Skin of body (tissue), 3 donors: ENCODE measurements at places on chromosomes 3 and 15. TPM values are rescaled to one million over a fixed set of nuclear protein-coding genes. Genes with fewer than 3 reads are reported as not detected.

DNA sequence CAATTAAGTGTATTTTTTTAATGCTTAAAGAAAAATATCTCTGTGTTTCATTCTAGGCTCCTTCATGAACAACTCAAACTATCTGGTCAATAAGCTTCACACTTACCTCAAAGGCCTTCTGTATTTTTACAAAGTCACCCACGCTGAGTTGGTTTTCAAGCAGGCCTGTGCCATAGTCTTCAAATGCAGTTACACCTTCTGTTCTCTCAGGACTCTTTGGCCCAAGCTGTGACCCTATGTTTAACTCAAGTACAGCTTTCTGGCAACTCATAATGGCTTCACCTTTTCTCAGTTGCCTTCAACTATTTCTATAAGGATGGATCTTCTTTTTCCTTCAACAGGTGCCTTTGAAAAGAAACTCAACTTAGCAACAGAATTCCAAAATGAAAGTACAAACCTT lies 587 bp downstream of the WDR49 start:
- no peak for DNase-seq

DNA sequence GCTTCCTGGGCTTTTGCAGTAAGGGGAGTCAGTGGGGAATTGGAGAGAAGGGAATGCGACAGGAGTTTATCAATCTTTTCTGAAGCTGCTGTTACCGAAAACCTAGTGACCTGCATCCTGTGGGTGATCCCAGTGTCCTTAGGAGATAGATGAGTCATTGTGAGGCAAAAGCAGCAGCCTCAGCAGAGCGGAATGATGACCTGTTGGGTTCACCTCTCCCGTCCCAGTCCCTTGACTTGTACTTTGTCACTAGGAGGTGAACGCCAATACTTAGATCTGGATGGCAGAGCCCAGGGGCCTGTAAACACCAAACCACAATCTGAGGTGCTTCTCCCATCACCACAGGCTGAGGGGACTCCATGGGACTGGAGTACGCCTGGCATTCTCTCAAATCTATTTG lies 17.9 kb downstream of the CDAN1 start:
- no peak for DNase-seq

DNA sequence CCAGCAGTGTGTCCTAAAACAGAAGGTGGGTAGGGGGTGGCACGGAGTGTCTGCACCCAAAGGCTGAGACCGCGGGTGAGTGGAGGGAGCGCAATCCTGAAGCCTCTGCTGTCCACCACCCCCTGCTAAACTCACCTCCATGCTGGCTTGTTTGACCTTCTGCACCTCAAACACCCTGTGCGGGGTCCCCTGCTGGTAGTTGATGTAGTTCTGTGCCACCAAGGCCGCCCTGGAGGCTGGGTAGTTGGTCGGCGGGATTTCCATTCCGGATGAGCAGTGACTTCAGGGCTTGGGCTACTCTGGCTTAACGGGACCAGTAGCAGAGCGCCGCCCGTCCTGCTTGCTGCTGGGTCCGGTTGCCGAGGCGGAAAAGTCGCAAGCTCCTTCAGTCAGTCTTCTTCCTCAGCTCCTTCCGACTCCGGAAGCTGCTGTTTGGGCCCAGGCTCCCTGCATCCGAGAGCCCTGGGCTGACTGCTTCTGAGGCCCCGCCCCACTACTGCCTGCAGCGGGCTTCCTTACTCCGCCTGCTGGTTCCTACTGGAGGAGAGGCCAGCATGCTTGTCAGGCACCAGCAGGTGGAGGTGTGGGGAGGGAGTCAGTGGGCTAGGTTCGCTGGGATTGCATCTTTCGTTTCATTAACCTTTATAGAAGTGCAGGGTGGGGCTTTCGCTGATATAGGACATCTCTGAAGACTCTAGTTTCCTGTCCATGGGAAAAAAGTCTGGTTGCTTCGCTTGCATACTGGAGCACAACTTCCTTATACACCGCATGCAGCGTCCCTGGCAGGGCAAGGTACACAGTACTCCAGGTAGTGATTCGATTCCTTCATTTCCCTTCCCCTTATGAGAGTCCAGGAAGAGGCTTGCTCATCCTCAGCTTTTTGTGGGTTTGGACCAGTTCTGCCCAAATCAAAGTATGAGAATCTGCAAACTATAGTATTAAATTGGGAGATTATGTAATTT lies at the start of gene LXN:
Gene LXN, minus strand, starts transcription at position 434 of the 962 bp plus-strand sequence. Its CDS starts 170 bp downstream, at position 264.
- peak; percentile 73 for DNase-seq

Gene SUCNR1
- total RNA-seq: 0.39 TPM

Gene PPP1R14D
- not detected for total RNA-seq

Gene GPR27
- total RNA-seq: 5.2 TPM

DNA sequence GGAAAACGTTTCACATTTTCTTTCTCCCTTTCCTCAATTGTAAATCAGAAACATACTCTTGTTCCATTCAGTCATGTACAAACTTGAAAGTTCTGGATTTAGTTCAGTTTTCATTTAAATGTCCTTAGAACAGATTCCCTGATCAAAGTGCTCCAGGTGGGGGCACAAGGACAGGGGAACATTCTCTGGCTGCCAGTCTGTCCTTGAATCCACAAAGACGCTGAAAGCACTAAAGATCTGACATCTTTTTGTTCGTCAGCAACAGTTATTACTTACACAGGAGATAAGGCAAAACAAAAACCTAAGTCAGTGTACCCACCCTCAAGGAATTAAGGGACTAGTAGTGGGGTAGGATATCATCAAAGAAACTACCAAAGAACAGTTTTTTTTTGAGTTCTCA lies 139.2 kb downstream of the GHSR start:
- no peak for DNase-seq

DNA sequence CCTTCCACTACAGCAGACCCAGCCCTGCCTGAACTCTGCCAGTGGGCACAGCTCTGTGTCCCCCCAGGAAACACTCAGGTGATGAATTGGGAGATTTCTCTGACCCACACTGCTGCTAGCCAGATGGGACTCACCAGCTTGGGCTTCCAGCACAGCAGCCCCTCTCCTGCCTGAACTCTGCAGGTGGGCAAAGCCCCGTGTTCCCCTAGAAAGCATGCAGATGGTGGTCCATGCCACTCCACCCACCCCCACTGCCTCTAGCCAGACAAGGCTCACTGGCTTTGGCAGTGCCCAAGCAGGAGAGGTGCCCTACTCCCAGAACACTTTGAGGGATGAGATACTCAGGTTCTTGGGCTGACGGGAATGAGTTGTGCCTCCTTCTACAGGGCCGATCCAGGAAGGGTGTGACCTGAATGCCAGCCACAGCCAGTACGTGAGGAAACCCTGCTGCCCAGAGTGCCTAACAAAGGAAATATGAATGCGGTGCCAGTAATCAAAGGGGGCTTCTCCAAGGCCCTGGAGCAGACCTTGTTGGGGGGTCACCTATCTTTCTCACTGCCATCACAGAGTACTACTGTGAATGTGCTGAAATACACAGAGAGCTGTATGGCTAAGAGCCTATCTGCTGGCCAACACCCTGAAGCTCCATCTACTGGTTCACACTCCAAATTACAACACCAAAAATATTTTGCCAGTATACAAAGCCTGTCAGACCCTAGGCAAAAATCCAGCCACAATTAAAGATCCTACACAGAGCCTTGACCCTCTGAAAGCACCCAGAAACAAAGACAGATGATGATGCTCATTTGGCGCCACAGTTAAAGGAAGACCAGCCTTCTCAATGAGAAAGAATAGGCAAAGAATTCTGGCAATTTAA lies 61.9 kb downstream of the BTLA start:
- DNase-seq: no peak

- DNase-seq: no peak
Observed at GRCh38 chr3:13096356-13096755, 23.1 kb upstream of the IQSEC1 start.

GRCh38 chr3:28718074-28718849 lies 369.6 kb upstream of the AZI2 start:
- DNase-seq: no peak

Gene ADGRG7
- 0.10 TPM for total RNA-seq

Gene TRPM7
- total RNA-seq: 60.4 TPM

Gene LRRC34
- total RNA-seq: 2.7 TPM

Gene LRRC2
- total RNA-seq: 2.8 TPM

- DNase-seq: no peak
Observed at GRCh38 chr3:124453189-124453588, 277.1 kb upstream of the UMPS start.

DNA sequence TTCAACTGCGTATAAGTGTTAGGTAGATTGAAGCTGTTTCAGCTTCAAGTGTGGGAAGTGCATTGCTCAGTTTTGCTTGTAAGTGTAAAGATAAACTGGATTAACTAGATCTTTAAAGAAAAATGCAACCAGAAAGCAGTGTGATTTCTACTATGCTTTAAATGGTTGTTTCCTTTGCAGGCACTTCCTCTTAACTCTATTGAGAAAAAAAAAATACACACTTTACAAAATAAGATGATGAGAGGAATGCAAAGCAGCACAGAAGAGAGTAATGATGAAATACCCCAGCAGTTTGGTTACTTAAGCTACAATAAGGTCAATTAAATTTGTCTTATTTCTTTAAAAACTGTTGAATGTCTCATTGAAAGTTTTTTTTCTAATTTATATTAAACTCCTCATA lies 40.8 kb downstream of the DPH6 start:
- DNase-seq: no peak

Gene SPESP1
- total RNA-seq: 0.99 TPM

GRCh38 chr3:54685213-54685612 lies 242.6 kb downstream of the LRTM1 start:
- DNase-seq: no peak

DNA sequence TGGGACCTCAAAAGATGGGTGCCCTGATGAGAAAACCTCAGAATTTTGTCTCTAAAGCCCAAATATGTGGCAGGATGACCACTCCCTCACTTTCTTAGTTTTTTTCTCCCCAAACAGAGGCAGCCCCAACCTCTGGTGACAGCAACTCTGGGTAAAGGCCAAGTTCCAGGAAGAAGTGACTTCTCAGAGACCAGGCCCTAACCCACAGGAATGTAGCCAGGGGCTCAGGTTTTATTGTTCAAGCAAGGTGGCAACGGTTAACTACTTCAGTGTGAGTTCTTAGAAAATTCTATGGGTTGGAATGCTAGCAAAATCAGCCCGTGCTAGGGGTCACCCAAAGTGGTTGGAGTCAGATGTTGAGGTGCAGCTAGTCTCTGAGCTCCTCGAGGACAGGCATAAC lies 5.1 kb upstream of the DNAJA4 start:
- no peak for DNase-seq

Gene LRRN1
- total RNA-seq: 20.9 TPM

GRCh38 chr3:148379763-148380382 lies 317.8 kb upstream of the AGTR1 start:
- peak; percentile 6 for DNase-seq

Gene HDDC3
- 7.9 TPM for total RNA-seq

- DNase-seq: no peak
Observed at GRCh38 chr3:186700267-186700666, 16.9 kb upstream of the KNG1 start.

GRCh38 chr3:56370991-56371775 lies 97.1 kb downstream of the ERC2 start:
- DNase-seq: no peak

Gene MOBP
- total RNA-seq: 0.10 TPM

GRCh38 chr3:10205451-10206165 lies 40.9 kb downstream of the IRAK2 start:
- DNase-seq: no peak

- DNase-seq: no peak
Observed at GRCh38 chr3:113094337-113095221, 103.8 kb downstream of the GTPBP8 start.
